Glutamatergic neuron (in vitro differentiated cells): ENCODE measurements at places on chromosomes 5 and 9.

DNA sequence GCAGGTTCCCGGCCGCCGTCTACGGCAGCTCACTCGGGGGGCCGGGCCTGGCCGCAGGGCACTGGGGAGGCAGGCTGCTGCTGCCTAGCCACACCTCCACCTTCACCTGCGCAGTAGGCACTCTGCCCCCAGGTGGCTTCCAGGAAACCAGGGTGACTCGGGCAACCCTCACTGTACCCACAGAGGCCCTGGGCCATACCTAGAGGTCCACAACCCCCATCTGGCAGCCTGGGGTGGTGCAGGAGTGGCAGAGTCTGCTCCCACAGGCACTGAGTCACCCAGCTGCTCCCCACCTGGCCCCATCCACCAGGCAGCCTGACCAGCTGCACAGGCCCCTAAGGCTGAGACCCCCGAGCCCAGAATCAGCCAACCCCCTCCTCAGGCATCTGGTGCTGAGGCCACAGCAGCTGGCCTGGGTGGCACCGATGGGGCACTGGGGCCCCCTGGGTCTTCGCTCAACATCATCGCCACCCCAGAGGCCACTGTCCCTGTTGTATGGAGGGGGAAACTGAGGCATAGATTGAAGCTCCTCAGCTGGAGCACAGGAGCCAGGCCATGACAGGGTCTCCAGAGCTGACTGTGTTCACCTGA is 70.2 kb downstream of the KCNT1 start:
- DNase-seq: no peak
- no peaks in the 10 kb centered on the region for H3K4me1 ChIP-seq
- H3K36me3 ChIP-seq: no peaks in the 10 kb centered on the region
- H3K4me3 ChIP-seq: no peak overlapping the region

DNA sequence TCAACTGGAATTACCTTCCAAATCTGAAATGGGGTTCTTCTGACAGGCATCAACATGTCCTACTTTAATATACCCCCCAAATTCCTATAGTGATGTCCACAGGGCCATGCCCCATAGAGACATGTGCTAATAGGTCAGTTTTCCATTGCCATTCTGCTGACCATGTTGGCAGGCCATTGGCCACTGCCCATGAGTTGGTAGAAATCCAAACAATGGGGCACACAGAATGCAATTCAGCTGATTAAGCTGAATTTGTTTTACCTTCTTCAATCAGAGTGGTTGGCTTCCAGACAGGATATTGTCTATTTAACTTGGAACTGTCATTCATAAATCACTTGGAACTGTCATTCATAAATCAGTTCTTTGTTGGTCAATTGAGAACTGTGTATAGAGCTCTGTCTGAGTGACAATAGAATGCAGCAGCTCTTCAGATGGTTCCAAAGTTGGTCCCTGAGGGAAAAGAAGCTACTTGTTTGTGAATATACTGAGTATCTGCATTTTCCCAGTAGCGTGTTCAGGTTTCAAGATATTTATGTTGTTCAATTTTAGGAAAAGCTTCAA is 336.9 kb downstream of the DRD1 start:
- no peak overlapping the region for H3K27ac ChIP-seq
- peaks cover 3% of the 10 kb centered on the region for H3K27me3 ChIP-seq
- peaks cover 1% of the 10 kb centered on the region for H3K4me1 ChIP-seq
- no peaks in the 10 kb centered on the region for H3K36me3 ChIP-seq

- no peak overlapping the region for H3K4me3 ChIP-seq
- H3K4me1 ChIP-seq: peaks cover 7% of the 10 kb centered on the region
- H3K36me3 ChIP-seq: peaks cover 2% of the 10 kb centered on the region
Measured at GRCh38 chr9:127066851-127067136, 55.6 kb downstream of the ANGPTL2 start.

GRCh38 chr9:123478967-123479602 is 123.1 kb downstream of the CRB2 start:
- H3K4me3 ChIP-seq: no peak overlapping the region
- peaks cover 1% of the 10 kb centered on the region for H3K27me3 ChIP-seq
- H3K4me1 ChIP-seq: peaks cover 5% of the 10 kb centered on the region
- no peak overlapping the region for H3K27ac ChIP-seq
- no peaks in the 10 kb centered on the region for H3K36me3 ChIP-seq

GRCh38 chr5:134575316-134575715 is 49.8 kb downstream of the JADE2 start:
- DNase-seq: no peak
- no peaks in the 10 kb centered on the region for H3K4me1 ChIP-seq
- no peak overlapping the region for H3K4me3 ChIP-seq
- no peak overlapping the region for H3K27ac ChIP-seq
- no peaks in the 10 kb centered on the region for H3K36me3 ChIP-seq

- no peaks in the 10 kb centered on the region for H3K36me3 ChIP-seq
- no peaks in the 10 kb centered on the region for H3K4me1 ChIP-seq
- no peaks in the 10 kb centered on the region for H3K27me3 ChIP-seq
- no peak overlapping the region for H3K4me3 ChIP-seq
- DNase-seq: no peak
Measured at GRCh38 chr9:115740986-115741385, 412.6 kb upstream of the PAPPA start.
